ENCODE measurements at places on chromosomes 6 and 20. TPM values are rescaled to one million over a fixed set of nuclear protein-coding genes. Genes with fewer than 3 reads are reported as not detected.

PXDC1 gene
- 26.5 TPM for polyA plus RNA-seq

DNA sequence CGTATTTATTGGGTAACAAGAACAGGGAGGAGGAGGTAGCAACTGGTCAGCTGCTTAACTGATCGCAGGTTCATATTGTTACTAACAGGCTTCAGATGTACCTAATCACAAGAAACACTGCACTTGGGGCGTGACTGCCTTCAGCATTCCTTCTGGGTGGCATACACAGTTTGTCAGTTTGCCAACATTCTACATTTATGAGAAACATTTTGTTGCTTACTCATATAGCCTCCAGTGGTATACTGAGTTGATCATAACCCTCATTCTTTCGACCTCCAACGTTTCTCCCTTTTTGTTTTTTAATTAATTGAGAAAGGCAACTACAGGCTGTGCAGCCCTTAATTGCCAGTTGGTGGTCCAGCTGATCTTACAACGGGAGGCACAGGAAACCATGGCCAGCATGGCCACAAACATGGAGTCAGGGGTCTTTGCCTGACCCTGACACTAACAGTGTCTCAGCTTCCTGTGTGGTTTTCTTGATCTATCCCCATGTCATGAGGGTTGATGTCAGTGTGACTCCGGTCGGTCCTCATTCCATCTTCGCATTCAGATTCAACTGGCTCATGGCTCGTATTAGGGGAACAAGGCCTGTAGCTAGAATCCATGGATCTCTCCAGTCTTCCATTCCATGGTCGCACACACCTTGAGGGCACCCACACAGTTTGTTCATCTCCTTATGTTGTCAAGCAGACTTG lies 9.4 kb downstream of the EPB41L2 start:
- DNase-seq: no peak

PRR18 gene
- not detected for polyA plus RNA-seq

- no peak for DNase-seq
Observed at GRCh38 chr6:143128681-143129015, 68.0 kb downstream of the AIG1 start.
